Left lung (tissue), 14 donors: ENCODE measurements at places on chromosomes 5 and 9.

DNA sequence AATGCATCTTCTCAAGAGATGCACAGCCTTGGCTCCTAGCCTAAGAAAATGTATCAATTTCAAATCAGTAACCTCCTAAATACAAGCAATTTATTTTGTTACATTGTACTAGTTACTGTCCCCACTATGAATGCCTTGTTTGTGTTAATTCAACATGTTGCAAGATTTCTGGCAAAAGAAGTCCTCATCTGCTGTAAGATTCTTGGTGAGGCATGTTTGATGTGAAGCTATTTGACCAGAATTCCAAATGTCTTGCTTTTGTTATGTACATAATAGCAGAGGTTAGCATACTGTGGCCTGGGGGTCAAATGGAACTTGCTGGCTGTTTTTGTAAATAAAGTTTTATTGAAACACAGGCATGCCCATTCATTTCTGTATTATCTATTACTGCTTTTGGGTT lies 1023.1 kb upstream of the WWC1 start:
- no peak for DNase-seq

- no peak for DNase-seq
These were observed 109.0 kb upstream of the SMC2 start for GRCh38 chr9:103985077-103985476.

DNA sequence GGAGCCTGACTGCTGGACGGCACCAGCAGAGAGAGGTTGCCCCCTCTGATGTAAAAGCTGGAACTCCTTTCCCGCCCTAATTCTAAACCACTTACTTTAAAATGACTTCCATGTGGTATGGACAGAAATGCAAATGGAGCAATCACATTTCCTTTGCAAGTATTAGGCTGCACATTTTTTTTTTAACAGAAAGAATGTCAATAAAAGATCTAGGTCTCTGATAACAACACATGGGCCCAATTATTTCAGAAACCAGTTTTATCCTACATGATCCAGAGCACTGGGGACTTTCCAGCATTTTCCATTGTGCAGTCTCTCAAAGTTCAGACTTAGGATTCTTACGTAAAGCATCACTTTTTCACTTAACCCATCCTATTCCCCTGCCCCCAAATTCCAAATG lies 203.7 kb downstream of the NXNL2 start:
- DNase-seq: no peak

- no peak for DNase-seq
These were observed 219.9 kb downstream of the CDK5RAP2 start for GRCh38 chr9:120360046-120360445.

DNA sequence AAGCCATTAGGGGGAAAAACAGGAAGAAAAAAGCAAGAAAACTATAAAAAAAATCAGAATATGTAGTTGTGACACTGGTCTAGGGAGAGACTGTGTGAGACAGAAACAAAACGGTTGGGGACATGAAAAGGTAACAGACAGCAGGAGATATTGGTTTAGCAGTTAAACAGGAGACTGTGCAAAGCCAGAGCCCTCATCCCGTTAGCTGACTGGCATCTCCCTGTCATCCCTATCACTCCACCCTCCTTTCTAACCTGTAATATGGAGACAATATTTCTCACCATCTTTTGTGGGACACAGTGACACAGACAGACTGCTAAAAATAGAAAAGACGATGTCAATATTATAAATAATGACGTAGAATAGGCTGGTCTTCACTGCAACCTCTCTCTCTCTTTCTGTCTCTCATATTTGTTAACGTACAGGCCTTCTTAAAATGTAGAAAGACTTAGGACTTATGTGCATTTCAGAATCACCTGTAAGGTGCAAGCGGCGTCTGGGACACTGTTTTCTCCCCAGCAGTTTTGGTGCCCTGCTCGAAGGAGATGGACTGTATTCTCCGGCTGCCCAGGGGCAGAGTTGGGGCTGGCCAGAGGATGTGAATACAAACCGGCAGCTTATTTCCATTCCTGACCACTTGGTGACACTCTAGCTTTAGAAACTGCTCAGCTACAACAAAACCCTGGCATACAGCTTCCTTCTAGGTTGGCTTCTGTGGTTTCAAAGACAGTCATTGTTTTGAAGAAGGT lies 190.6 kb downstream of the MAT2B start:
- DNase-seq: no peak

- DNase-seq: no peak
These were observed 1.6 kb downstream of the FBXW11 start for GRCh38 chr5:172004824-172005237.

GRCh38 chr5:32984851-32985610 lies 273.9 kb downstream of the NPR3 start:
- no peak for DNase-seq

- DNase-seq: no peak
These were observed 161.6 kb upstream of the TSLP start for GRCh38 chr5:110909950-110910349.

GRCh38 chr5:164326219-164326618 lies 820.8 kb downstream of the MAT2B start:
- no peak for DNase-seq
